ENCODE measurements at places on chromosomes 6 and 20. TPM values are rescaled to one million over a fixed set of nuclear protein-coding genes. Genes with fewer than 3 reads are reported as not detected.

The SLC17A1 gene
- polyA plus RNA-seq = 0.09 TPM

The BNIP5 gene
- 11.2 TPM for polyA plus RNA-seq

The HSPA1L gene
- polyA plus RNA-seq = 2.8 TPM

The RNF39 gene
- polyA plus RNA-seq = 0.75 TPM

The PAX1 gene
- not detected for polyA plus RNA-seq
